ENCODE measurements at places on chromosomes 3 and 15.

DNA sequence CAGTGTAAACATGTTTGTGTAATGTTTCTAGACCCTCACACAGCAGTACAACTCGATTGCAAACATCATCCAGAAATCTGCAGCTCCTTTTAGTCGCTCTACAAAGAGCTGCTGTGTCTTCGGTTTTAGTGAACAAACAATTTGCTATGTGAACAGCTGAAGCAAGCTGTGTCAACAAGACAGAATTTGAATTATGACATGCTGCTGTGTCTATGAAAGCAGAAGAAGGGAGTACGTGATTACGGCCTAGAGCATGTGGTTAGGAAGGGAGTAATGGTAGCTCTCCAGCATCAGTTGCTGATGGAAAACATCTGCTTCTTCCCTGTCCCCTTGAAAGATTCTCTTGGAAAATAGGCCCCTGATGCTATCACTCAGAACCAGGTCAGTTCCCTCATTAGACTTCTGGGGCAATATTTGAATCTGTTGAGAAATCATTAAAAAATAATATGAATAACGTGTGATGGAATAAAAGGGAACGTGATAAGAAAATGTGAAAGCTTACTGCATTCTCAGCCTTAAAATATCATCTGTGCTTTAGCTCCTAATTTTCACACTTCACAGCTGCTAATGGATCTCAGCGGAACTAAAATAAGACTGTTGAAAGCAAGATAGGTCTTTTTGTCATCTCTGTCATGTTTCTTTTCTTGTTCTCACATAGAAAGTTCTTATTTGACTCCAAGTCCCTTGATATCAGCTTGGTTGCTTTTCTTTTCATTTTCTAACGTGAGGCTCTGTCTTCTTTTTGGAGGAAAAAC lies 891.5 kb downstream of the ROBO2 start:
- no peak for DNase-seq

GRCh38 chr3:11570789-11571495 lies 72.8 kb downstream of the VGLL4 start:
- DNase-seq = no peak

DNA sequence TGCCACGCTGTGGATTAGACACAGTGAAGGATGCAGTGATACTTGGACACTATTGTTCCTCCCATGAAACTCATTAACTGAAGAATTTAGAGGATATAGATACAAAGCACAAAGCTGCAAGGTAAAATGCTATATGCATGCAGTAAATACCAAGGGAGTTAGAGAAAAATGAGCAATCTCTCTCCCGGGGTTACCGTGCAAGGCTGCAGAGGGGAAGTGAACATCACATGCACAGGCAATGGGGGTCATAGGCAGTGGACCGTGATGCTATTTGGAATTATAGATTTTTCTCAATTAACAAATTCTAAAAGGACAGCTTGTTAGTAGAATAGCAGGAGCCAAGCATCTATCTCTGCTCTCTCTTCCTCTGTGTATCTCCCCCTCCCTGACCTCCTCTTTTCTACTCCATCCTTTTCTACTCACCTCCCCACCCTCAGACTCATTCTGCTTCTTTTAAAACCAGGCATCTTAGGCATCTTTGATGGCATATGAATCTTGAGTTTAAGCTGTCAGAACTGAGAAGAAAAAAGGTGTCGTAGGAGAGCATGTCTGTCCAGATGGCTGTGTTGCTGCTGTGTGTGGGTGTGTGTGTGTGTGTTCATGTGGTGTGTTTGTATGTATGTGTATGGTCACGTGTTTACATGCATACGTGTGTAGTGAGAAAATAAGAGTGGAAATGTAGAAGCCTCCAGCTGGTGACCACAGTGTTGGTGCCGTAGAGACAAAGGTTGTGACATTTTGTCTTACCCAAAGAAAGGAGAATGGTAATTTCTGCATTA lies 339.0 kb downstream of the EPHB1 start:
- DNase-seq = no peak

GRCh38 chr3:78832785-78833204 lies 935.0 kb downstream of the ROBO1 start:
- DNase-seq = no peak

- no peak for DNase-seq
These were observed 93.8 kb upstream of the KBTBD8 start for GRCh38 chr3:66904336-66904735.

DNA sequence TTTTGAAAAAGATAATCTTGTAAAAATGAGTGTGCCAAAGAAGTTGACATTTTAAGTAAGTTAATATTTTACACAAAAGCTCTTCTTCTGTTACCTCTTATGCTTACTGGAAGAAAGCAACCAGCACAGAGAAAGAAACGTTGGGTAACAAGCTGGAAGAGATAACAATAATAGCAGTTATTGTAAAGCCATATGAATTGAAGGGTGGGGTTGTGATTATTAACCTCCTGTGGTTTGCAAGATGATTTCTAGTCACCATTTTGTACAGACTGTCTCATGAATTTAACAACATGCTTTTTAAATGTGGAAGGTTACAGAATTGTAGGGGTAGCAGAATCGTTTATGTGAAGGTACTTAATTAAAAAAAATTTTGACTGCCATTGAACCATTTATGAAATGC lies 9.2 kb downstream of the RAP2B start:
- DNase-seq = no peak

- DNase-seq = no peak
These were observed 28.1 kb upstream of the LRTM1 start for GRCh38 chr3:54955941-54956340.

DNA sequence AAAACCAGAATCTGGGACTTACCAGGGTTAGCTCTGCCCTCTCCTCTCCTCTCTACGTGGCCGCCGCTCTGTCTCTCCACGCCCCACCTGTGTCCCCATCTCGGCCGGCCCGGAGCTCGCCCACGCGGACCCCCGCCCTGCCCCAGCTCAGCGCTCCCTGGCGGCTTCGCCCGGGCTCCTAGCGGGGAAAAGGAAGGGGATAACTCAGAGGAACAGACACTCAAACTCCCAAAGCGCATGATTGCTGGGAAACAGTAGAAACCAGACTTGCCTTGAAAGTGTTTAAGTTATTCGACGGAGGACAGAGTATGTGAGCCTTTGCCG lies 5.4 kb downstream of the ISL2 start:
- no peak for DNase-seq

GRCh38 chr3:195711813-195712534 lies 8.8 kb upstream of the MUC20 start:
- no peak for DNase-seq

- peak; percentile 21 for DNase-seq
These were observed 119.9 kb downstream of the LMLN start for GRCh38 chr3:198079771-198080520.

DNA sequence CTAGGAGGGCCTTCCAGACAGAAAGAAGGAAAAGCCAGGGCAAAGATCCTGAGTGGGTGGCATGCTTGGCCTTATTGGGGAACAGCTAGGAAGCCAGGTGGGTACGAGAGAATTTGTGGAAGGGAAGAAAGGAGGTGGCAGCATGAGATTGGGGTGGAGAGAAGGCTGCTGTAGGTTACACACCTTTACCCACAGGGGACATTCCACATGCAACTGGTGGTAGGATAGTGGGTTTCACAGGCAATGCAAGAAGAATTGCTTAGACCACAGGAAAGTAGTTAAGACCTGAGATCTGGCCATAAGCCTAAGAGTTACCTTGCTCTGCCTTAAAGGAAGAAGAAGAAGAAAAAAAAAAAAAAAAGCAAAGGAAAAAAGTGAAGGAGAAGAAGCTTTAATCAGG lies 19.8 kb downstream of the ANP32A start:
- no peak for DNase-seq

DNA sequence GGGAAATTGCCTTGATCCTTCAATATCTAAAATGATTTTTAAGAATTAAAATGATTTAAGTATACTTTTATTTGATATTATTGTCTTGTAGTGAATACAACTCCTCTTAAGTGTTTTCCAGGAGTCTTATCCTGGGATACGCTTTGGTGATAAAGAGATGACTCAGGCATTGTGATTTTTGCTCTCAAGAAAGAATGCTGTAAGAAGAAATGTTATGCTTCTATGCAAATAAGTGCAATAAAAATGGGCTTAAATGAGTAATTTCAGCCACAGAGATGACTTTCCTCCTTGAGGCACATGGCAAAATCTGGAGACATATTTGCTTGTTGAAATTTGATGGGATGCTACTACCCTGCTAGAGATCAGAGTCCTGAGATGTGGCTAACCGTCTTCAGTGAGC lies 358.6 kb upstream of the BCHE start:
- no peak for DNase-seq

DNA sequence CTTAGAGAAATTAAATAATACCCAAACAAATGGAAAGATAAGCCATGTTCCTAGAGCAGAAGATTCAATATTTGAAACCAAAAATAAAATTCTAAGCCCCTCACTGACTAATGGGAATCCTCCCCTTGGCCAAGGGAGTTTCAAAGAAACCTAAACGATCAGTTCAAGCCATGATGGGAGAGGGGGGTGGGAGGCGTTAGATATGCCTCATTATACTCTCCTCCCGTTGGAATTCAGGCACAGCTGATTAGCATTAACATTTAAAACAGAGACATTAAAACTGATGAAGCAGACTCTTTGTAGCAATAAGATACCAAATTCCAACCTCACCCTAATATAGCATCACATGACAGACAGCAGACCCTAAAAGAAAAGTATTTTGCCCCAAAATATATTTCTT lies 32.9 kb downstream of the OCA2 start:
- no peak for DNase-seq

GRCh38 chr3:140508550-140508949 lies 169.3 kb upstream of the TRIM42 start:
- no peak for DNase-seq

- no peak for DNase-seq
These were observed 41.4 kb downstream of the CTDSPL2 start for GRCh38 chr15:44468709-44469385.

DNA sequence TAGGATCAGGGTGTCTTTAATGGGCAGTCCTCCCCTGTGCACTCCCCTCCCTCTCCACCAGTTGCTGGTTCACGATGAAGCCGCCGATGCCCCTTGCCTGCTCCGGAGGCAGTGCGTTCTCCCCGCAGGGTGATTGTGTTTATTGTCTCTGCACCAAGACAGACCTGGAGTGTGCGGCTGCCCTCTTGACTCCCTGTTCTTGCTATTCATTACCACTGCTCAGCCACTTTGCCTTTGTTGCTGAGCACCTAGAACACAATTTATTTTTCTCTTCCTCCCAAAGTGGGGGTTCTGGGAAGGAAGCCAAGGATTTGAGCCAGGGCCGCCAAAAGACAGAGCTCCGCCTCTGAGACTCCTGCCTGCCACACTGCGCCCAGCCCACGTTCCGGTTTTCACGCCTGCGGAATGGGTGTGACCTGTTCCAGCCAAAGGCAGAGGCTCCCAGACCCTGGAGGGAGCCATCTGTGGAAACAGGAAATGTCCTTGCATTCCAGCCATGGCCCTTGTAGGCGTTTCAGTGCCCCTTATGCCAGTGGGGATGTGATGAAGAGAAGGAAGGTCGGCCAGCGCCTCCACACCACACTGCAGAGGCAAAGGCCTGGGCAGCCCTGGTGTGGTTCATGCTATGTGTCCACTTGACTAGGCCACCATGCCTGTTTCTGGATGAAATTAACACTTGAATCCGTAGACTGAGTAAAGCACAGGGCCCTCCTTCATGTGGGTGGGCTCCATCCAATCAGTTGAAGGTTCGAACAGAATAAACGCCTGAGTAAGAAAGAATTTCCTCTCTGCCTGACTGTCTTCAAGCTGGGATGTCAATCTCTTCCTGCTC lies 85.8 kb downstream of the HMG20A start:
- no peak for DNase-seq

- no peak for DNase-seq
These were observed 129.9 kb upstream of the SAMMSON start for GRCh38 chr3:69869643-69870042.

- no peak for DNase-seq
These were observed 32.6 kb upstream of the SENP5 start for GRCh38 chr3:196835086-196835485.

GRCh38 chr15:89333959-89334509 lies 590 bp downstream of the POLG start:
- DNase-seq = peak; percentile 40

DNA sequence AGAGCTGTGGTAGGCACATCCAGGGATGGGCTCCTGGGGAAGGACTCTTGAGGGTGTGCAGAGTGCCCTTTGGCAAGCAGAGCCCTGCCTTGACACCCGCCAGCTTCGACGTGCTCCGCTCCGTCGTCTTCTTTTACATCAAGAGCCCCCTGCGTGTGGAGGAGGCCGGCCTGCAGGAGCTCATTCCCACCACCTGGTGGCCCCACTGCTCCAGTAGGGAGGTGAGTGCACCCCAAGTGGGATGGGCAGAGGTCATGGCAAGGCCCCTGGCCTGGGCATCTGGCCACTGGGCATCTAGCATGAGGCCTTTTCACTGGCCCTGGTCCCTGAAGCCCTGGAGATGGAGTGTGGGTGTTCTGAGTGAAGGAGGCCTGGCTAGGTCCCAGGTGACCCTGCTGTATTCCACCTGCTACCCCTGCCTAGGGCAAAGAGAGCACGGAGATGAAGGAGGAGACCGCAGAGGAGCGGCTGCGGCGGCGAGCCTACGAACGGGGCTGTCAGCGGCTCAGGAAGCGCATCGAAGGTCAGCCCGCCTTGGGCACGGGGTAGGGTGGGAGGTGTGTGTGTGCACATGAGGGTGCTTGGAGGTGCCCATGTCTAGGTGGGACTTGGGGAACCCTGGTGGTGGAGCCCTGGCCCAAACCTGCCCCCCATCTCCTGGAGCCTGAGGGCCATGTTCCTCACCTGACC lies 12.2 kb downstream of the RNF123 start:
- no peak for DNase-seq

DNA sequence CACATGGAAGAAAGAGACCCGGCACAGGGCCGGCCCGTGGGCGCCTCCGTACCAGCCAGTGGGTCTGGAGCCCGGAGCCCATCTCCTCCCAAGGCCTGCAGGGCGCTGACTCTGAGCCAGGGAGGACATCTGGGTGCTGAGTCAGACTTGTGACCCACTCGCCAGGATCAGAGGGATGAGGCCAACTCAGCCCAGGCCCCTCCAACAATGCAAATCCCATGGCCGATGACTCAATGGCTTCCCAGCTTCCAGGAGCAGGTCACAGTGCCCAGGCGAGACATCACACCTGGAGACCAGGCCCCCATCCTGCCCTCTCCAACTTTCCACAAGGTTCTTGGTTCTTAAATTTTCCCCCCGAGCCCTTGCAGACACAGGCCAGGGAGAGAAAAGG lies 95.1 kb downstream of the LRIG1 start:
- no peak for DNase-seq

- no peak for DNase-seq
These were observed 43.8 kb upstream of the ARHGEF3 start for GRCh38 chr3:56845505-56845904.

GRCh38 chr15:38992930-38993329 lies 428.3 kb upstream of the RASGRP1 start:
- DNase-seq = no peak

Data from stimulated activated CD8-positive, alpha-beta memory T cell treated with anti-CD3 and anti-CD28 coated beads, Interleukin-2, amount 100 ng/mL, for 48 hours (primary cell).